ENCODE measurements at places on chromosomes 5 and 9.

GRCh38 chr5:137359941-137360340 is 139.2 kb downstream of the SPOCK1 start:
- DNase-seq, result no peak

DNA sequence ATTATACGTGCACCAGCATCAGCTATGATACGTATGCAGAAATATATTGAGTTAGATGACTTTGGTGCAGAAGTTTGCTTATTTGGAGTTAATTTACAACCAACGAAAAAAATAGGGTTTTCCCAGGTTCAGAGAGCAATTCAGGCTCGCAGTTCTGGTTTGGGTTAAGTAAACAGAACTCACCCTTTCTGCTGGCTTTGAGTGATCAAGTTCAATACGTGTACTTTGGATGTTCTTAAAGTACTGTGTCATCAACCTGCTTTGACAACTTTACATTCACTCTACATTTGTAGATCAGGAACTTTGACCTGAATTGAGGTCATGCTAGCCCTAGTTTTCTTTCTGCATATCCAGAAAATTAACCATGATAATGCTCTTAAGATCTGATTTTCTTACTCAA is 40.7 kb downstream of the ACOT12 start:
- DNase-seq, result no peak

DNA sequence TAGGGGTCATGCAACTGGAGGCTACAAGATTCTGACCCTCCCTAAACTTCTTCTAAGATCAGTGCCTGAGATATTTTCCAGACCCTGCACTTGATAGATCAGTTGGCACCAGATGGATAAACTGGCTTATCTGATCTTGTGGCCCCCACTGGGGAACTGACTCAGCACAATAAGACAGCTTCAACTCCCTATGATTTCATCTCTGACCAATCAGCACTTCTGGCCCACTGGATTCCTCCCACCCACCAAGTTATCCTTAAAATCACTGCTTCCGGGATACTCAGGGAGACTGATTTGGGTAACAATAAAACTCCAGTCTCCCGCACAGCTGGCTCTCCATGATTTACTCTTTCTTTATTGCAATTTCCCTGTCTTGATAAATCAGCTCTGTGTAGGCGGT is 2180.4 kb upstream of the WWC1 start:
- DNase-seq, result no peak

DNA sequence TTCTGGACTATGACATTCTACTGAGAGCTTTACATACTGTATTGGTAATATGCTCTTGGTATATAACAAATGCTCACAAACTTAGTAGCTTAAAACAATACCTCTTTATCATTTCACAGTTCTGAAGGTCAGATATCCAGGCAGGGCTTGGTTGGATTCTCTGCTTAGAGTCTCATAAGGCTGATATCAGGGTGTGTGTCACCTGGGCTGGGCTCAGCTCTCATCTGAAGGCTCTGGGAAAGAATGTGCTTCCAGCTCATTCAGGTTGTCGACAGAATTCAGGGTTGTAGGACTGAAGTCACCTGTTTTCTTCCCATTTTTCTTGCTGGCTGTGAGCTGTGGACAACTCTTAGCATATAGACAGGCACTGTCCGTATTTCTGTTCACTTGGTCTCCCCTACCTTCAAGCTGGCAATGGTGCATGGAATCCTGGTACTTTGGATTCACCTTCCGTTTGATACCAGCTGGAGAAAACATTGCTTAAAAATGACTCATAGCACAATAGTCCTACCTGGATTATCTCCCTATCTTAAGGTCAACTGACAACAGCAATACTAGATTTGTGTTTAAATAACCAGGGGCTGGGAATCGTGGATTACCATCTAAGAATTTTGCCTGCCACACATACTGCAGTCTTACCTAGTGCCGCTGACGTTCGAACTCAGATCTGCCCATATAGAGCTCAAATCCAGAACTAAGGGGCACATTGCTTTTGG is 69.2 kb downstream of the RCL1 start:
- DNase-seq, result no peak

GRCh38 chr5:112973036-112973435 is 3.6 kb upstream of the DCP2 start:
- DNase-seq, result no peak

DNA sequence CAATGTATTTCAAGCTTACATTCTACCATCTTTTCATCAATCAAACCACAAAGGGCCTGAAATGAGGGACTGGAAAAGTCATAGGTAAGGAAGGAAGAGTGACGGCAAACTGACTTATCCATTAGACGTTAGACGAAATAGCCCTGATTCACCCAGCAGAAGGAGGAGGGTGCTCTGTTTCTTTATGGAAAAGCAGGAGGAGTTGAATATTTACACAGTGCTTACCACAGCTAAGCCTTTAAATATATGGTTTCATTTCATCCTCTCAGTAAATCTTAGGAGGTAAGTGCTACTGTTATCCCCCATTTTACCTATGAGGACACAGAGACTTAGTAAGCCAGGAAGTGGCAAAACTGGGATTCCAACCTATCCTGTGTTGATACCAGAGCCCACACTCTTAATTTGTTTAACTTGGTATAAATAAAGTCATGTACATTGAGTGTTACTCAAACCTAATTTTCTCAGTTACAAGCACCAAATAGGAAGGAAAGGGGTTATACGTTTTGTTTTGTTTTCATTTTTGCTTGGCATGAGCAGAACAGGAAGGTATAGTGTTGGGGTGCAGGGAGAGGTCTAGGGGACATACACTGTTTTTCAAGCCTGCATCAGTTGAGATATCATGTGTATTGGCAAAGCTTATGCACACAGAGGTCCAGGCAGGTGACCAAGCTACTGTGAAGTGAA is 98.1 kb upstream of the IFNK start:
- no peak for DNase-seq

DNA sequence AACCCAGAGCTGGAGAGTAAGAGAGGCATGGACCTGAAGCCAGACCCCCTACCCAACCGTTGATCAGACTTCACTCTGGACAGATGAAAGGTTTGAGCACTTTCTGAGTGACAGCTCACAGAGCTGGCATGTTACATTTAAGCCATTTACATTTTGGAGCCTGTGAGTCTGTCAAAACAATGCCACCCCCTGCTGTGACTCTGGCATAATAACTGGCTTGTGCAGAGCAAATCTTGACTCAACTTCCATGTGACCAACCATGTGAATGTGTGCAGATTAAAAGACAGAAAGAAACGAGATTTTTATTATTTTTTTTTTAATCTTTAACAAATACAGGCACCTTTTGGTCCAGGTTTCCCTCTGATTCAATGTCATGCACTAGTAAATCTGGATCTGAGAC is 48.5 kb downstream of the MFAP3 start:
- DNase-seq, result no peak

DNA sequence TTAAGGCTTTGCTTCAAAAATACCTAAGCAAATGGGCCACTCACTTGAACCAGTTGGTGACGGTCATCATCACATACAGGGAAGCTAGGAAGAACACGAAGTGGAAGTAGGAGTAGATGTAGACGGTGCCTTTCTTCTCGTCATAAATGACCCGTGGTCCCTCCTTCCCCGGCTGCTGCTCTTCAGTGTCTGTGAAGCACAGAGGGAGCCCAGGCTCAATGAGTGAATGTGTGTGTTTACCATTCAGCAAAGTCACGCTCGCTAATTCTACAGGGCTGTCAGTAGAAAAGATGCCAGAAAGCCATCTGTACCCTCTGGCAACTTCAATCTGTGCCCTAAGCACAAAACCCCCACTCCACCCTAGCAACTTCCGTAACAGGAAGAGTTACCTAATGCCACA is 109.8 kb downstream of the SERINC5 start:
- no peak for DNase-seq

GRCh38 chr5:77277759-77278158 is 67.3 kb downstream of the PDE8B start:
- no peak for DNase-seq

- peak; percentile 79 for DNase-seq
These were observed 14.5 kb downstream of the SH2D3C start for GRCh38 chr9:127763918-127764384.

DNA sequence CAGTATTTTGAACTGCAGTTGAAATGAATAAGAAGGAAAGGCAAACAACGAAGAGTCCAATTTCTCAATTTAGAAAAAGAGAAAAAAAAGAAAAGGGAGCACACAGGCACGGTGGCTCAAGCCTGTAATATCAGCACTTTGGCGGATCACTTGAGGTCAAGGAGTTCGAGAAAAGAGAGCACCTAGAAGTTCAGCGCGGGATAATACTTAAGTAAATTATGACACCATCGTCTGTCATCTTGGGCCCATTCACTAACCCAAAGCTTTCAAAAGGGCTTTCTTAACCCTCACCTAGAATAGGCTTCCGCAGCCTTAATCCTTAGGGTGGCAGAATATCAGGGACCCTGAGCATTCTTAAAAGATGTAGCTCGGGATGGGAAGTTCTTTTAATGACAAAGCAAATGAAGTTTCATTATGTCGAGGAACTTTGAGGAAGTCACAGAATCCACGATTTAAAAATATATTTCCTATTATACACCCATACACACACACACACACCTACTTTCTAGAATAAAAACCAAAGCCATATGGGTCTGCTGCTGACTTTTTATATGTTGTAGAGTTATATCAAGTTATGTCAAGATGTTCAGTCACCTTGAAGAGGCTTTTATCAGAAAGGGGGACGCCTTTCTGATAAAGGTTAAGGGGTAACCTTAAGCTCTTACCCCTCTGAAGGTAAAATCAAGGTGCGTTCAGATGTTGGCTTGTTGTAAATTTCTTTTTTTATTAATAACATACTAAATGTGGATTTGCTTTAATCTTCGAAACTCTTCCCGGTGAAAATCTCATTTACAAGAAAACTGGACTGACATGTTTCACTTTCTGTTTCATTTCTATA is 602 bp upstream of the CD274 start:
- no peak for DNase-seq

DNA sequence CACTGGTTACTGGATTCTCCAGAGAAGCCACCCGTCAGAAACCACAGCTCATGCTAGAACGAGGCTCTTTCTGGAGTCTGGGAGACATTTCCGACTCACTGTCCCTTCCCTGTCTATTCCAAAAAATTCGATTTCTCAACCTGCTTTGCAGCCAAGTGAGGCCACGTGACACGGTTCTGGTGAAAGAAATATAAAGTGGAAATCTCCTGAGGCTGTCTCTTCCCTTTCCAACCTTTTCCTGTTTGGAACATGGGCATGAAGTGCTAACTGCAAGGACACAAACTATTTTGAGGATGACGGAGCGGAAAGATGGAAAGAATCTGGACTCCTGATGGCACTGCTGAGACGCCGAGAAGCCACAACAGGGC is 6.1 kb upstream of the PTGS1 start:
- no peak for DNase-seq

- no peak for DNase-seq
These were observed 72.3 kb downstream of the SLCO4C1 start for GRCh38 chr5:102223542-102224477.

DNA sequence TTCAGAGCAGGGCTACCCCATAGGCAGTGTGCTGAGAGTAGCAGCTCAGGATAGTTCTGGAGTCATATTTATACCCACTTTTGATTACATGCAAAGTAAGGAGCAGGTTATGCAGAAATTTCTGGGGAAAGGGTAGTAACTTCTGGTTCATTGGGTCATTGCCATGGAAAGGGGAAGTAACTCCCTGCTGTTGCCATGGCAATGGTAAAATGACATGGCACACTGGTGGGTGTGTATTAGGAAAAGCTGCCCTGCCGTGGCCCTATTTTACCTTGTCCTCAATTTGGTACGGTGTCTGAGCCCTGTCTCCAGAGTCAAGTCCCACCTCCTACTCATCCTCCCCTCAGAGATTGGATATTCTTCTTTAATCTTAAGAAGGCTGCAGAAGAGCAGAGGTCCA is 526.7 kb upstream of the TYRP1 start:
- no peak for DNase-seq

GRCh38 chr5:168867241-168867640 is 288.1 kb upstream of the PANK3 start:
- DNase-seq, result no peak

DNA sequence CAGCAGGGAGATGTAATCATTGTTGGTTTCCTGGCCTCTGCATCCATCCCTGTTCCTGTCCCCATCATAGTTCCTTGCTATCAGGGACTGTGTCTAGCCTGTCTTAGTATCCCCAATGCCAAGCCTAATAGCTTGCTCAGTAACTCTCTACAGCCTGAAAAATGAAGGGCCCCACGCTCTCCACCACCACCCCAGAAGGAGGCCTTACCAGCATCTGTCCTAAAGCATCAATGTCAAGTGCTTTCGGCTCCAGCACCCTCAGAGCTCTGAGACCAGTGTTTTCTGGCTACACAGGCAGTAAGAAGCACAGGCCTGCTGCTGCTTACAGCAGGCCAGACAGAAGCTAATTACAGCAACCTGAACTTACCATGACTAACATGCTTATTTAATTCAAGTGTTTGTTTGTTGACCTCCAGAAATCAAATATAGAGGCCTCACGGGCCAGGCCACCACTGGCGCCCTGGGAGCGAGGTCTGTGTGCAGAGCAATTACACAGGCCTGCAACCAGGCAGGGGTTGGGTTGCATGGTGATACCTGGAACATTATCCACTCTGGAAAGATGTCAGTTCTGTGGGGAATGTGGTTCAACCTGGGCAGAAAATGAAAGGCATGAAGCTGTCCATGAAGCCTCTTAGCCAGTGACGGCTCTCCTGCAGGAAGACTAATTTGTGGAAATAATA is 124.3 kb downstream of the SLC1A3 start:
- DNase-seq, result no peak

GRCh38 chr9:120186276-120186675 is 393.7 kb downstream of the CDK5RAP2 start:
- no peak for DNase-seq

DNA sequence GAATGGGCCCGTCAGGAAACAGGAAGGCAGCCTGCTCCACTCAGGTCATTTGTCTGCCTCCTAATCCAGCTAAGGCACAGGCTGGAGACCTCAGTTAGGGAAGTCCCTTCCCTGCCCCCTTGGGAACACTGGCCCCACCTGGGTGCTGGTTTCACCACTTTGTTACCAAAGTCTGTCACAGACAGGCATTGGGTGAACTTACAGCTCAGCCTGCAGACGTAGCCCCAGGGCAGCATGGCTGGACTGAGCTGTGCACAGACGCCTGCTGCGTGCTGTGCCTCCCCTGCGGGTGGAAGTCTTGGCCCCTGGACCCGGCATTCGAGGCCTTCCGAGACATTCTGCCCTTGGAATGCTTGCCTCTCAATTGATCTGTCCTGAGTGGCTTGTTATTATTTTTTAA is 48.9 kb downstream of the TENT4A start:
- no peak for DNase-seq

- DNase-seq, result no peak
These were observed 96.3 kb downstream of the CD180 start for GRCh38 chr5:67100301-67100700.

GRCh38 chr5:38657020-38657419 is 100.6 kb upstream of the LIFR start:
- DNase-seq, result no peak

GRCh38 chr5:179762079-179762780 is 29.6 kb downstream of the MAML1 start:
- no peak for DNase-seq

Measured in upper lobe of right lung (tissue), 1 donor.